GM03348 (cell line): ENCODE measurements at places on chromosomes 11 and 22.
A peak's percentile ranks its signal among the peaks of the same experiment; 100 is the strongest.

DNA sequence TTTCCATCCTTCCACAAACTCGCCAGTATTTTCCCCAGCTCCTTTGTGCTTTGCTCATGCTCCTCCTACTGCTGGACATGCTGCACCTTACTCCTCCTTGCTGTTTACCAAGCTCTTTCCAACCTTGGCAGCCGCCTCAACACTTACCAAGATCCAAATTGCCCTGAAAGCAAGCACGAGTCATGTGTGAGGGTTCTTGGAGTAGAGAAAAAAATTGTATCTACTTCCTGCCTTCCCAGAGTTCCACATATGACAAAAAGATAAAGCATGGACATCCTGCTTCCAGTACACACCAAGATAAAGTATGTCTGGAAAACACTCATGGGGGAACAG, 767.5 kb downstream of the NTM start:
- no peak for DNase-seq

DNA sequence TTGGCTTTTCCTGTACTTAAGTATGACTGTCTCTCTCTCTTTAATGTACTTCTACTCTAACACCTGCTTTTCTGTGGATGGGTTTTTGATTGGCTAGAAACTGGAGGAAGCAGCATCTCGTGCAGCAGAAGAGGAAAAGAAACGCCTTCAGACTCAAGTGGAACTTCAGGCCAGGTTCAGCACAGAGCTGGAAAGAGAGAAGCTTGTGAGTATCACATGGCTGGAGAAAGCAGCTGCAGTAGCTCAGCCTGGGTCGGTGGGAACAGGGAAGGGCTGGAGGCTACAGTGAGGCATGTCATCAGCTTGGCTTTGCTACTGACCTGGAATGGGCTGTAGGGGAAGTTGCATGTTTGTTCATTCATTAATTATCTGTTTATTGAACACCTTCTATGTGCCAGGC, 74.2 kb downstream of the SWAP70 start:
- no peak for DNase-seq

GRCh38 chr11:118663381-118663780, 16.1 kb downstream of the TREH start:
- DNase-seq: no peak

DNA sequence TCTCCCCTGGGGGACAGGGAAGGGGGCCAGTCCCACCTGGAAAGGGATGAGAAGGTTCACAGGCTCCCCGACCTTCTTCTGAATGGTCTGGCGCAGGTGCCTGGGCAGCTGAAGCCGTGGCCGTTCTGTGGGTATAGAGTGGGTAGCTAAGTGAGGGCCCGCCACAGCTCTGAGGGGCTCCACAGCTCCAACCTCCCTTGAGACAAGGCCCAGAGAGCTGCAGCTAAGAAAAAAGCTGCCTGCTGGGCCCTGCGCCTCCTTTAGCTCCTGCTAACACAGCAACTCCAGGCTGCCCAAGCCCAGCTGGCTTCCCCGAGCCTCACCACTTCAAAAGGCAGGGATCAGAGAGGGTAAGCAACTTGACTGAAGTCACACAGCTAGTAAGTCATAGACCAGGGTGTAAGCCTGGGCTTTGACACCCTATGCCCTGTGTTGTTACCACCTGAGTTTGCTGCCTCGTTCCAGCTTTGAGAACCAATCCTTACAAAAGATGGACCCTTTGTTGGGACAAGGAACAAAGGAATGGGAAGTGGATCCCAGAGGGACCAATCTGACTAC, 18.5 kb downstream of the MYBPC3 start:
- DNase-seq: no peak

DNA sequence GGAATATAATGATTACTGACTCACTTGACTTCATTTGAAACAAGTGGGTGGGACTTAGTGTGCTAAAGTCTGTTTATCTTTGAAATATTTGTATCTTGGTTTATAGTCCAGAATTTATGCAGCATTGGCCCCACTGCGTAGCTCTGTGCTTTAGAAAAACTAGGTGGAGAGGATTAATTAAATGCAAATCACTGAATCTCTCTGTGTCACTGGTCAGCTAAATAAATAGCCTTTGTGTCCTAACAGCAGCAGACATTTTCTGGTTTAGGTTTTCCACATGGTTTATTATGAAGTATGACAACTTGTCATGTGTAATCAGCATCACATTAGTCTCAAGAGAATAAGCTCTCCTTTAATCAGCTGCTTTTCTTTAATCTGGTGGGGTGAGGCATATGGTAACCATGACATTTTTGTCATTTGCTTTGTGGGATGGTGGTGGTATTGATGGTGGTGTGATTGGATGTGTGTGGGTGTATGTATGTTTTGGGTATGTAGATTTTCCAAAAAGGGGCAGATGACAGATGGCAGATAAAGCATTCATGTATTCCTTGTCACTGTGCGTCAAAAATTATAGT, 33.9 kb downstream of the BCL2L13 start:
- no peak for DNase-seq

- DNase-seq: peak; percentile 87
Observed at GRCh38 chr22:29268511-29269229, 602 bp downstream of the EWSR1 start.

DNA sequence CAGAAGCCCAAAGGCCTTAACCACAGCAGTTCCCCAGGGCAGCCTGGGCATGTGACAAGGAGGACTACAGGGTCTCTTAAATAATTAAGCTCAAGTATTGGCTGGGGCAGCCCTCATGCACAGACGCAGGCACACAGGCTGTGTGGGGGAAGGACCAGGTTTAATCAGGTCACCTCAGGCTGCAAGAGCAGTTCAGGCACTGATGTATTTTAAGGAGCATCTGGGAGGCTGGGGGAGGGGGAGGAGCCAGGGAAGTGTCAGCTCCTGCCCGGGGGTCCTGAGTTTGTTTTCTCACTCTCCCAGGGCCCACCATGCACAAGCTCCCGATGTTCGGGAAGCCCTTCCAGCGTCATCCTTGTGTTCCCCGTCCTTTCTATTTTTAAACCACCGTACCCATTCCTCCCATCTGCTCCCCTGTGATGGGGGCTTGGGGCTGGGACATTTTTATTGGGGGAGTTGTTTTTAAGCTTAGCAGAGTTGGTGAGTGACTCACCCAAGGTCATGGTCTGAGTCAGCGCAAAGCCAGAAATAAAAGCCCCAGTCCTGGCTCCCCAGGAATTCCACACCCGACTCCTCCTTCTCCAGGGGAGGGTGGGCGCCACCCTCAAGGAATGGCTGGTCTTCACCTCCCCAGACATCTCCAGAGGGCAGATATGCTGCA, 2.4 kb downstream of the CSDC2 start:
- DNase-seq: peak; percentile 80

- DNase-seq: peak; percentile 31
Observed at GRCh38 chr22:44597616-44598015, 99.6 kb upstream of the RTL6 start.

GRCh38 chr11:45930031-45930794, 7.8 kb downstream of the LARGE2 start:
- DNase-seq: no peak

DNA sequence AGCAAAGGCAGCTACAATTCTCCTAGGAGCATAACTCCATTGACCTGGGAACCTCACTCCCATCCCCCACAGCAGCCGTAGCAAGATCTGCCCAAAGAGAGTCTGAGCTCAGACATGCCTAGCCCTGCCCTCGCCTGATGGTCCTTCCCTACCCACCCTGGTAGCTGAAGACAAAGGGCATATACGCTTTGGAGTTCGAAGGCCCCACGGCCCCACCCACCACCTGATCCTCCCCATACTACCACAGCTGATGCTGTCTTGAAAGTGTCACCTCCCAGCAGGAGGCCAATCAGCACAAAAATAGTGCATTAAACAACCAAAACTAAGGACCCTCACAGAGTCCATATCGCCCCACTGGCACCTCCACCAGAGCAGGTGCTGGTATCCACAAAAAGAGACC, 22.6 kb upstream of the GNAZ start:
- DNase-seq: no peak

- no peak for DNase-seq
Observed at GRCh38 chr11:9222654-9223053, 42.5 kb downstream of the DENND5A start.

DNA sequence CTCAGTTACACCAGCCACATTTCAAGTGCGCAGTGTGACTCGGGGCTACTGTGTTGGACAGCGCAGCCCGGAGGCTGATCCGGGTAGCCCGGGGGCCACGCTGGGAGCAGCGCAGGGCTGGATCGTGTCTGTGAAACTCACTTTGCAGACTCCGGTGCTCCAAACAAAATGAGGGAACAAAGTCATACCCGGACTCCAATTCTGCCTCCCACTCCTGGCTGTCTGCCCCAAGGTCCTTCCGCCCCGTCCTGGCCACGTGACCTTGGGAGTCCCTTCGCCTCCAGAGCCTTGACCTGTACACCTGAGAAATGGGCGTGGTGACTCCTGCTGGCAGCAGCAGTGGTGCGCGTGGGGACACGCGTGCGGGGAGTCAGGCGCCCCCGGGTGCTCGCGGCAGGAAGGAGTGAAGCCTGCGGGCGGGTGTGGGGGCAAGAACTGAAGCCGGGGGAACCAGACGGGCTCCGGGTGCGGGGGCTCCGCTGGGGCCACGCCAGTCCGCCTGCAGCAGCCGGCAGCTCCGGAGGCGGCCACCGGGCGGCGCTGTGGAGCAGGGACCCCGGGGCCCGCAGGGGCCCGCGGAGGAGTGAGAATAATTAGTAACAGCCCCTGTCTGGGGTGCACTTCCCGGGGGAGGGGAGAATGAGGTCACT, 42.4 kb downstream of the KCNJ4 start:
- peak; percentile 63 for DNase-seq

DNA sequence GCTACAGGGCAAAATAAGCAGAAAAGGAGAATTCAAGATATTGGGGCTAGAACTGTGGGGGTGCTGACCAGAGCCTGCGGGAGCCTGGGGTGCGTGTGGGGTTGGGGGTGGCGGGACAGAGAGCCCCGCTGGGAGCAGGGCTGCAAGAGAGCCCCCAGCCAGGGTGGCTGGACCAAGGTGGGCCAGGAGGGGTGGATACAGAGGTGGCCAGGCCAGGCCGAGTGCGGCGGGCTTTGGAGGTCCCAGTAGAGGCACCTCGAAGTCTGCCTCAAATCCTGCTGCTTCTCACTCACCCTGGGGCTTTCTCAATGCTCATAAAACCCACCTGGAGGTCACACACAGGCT, 16.9 kb upstream of the MUC5B start:
- no peak for DNase-seq

- DNase-seq: peak; percentile 36
Observed at GRCh38 chr22:39818094-39818493, 75.5 kb downstream of the ENTHD1 start.

- no peak for DNase-seq
Observed at GRCh38 chr11:56636861-56637260, 5.4 kb downstream of the OR5AP2 start.

- no peak for DNase-seq
Observed at GRCh38 chr11:73306977-73307322, 1.1 kb upstream of the ARHGEF17 start.

DNA sequence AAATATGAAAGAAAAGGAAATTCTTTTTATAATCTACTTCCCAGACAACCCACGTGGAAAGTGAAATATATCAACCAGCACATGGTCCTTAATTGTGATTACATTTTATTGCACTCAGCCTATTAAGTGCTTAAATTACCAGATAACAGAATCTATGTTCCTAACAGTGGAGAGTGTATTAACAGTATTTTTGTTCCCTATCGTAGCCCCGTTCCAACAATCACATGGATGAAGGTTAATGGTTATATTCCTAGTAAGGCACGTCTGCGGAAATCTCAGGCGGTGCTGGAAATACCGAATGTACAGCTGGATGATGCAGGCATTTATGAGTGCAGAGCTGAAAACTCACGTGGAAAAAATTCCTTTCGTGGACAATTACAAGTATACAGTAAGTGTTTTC, 626.1 kb upstream of the ARHGAP42 start:
- DNase-seq: no peak

DNA sequence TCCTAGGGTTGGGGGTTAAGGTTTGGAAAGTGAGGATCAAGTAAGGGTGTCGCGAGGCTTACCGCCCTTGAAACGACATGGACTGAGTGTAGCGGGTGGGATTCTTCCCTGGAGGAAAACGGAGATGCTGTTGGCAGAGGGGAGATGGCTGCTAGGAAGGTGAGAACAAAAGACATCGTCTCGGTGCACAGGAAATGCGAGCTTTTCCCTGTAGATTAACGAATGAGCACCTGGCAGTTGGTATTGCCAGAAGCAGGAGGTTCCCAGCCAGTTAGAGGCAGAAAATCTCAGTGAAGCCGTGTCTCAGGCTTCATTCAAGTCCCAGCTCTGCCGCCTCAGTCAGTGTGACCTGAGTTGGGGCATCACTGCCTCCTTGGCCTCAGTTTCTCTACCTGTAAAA, 1.4 kb upstream of the LHFPL7 start:
- DNase-seq: no peak

GRCh38 chr11:1665313-1665712, 31.7 kb upstream of the KRTAP5-6 start:
- DNase-seq: no peak

DNA sequence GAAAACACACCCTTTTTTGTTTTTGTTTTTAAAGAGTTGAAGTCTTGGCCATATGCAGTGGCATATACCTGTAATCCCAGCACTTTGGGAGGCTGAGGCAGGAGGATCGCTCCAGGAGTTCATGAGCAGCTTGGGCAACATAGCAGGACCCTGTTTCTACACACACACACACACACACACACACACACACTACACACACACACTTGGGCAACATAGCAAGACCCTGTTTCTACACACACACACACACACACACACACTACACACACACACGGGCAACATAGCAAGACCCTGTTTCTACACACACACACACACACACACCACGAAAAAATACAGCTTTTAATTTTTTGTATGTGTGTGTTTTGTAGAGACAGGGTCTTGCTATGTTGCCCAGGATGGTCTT, 54.5 kb downstream of the HIPK3 start:
- DNase-seq: no peak

- peak; percentile 69 for DNase-seq
Observed at GRCh38 chr11:122235615-122236014, 119.6 kb upstream of the BLID start.

DNA sequence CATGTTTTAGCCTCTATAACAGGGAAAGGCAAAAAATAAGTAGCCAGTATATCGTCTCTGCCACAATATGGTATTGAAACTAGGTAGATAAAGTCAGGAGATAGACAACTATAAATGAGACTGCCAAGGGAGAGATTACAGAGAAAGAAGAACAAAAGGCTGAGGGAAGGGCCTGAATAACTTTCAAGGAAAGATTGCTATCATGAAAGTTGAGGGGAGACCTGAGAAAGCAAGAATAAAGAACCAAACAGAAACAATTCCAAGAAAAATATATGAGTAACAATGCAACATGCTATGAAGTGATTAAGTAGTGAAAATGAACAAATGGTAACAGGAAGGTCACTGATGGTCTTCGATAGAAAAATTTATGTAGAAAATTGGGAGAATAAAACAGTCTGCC, 690.1 kb downstream of the METTL15 start:
- no peak for DNase-seq
